ENCODE measurements at places on chromosomes 12 and 14.
A peak's percentile ranks its signal among the peaks of the same experiment; 100 is the strongest.

- DNase-seq, result no peak
These were observed 414.8 kb upstream of the LMO3 start for GRCh38 chr12:17020765-17021164.

GRCh38 chr12:101935890-101936746, 58.7 kb downstream of the DRAM1 start:
- no peak for DNase-seq

GRCh38 chr14:102848830-102849525, 71.7 kb downstream of the TRAF3 start:
- DNase-seq, result no peak

GRCh38 chr12:52182898-52183543, 8.8 kb downstream of the KRT80 start:
- DNase-seq, result no peak

- no peak for DNase-seq
These were observed 8.7 kb upstream of the SMCO2 start for GRCh38 chr12:27437839-27438238.

- no peak for DNase-seq
These were observed 500 bp downstream of the GPR137C start for GRCh38 chr14:52553002-52553670.

DNA sequence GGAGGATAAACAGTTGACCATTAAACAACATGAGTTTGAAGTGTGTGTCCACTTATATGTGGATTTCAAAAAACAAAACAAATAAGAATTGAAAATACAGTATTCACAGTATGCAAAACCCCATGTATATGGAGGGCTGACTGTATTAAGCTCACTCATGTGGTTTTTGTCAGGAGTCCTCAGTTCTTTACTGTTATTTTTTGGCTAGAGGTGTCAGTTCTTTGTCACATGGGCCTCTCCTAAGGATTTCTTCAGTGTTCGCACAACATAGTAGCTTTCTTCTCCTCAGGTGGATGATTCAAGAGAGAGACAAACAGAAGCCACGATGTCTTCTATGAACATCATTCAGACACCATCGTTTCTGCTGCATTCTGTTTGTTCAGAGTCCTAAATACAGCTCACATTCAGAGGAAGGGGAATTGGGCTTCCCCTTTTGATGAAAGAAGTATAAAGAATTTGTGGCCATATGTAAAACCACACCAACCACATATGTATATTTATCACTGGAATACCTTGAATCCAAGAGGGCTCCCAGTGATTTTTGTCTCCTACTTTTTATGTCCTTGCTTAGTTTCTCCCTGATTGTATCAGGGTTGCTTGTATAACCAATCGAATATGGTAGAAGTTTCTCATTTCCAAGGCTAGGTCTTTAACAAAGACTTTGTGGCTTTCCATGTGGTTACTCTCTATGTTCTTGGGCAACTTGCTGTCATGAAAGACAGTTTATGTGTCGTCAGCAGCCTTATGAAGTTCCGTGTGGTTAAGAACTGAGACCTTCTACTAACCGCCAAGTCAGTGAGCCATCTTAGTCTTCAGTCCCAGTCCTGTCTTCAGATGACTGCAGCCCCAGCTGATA, 18.9 kb downstream of the MNAT1 start:
- peak; percentile 16 for DNase-seq

DNA sequence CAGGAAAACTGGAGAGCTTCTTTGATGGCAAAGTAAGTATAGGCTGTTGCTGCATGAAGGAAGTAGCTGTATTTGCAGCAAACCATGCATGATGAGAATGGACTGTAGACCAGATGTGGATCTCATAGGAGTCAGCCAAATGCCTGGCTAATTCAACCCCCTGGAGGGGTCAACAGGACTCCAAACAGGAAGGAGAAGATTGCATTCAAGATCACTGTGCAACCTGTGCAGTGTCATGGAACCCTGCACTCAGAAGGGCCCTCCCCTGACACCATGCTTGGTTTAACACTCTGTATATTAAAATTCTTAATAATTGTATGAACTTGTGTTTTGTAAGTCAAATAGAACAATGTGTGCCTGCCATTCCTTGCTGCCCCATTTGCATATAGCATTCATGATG, 225.1 kb upstream of the FSCB start:
- DNase-seq, result no peak

GRCh38 chr12:144650-145284, 69.2 kb downstream of the SLC6A12 start:
- no peak for DNase-seq

- no peak for DNase-seq
These were observed 202.6 kb upstream of the RASSF8 start for GRCh38 chr12:25755971-25756260.

DNA sequence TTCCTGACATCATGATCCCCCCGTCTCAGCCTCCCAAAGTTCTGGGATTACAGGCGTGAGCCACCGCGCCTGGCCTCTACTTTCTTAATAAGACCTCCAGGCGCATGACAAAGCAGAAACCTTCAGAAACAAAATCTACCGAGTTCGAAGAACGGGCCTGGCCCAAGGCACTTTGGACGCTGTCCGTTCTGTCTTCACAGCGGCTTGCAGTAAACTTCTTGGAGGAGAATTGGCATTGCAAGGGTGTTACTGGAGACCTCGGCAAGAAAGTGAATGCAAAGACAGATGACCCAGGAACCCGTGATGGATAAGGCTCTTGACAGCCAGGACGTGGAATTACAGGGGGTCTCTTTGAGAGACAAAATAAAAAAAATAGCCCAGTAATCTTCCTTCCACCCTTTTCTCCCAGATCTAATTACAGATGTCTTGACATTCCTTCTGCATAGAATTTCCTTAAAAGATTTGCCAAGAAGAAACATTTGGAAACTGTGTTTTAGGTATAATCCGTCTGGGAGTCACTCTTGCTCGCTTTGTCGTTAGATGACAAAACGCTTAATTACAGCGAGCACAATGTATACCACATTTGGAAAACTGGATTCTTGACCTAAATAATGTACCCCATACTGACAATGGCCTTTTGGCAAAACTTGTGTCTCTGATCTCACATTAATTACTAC, 83.2 kb upstream of the TBX3 start:
- no peak for DNase-seq
